Right atrium auricular region (tissue), 2 donors: ENCODE measurements at places on chromosomes 7 and 10. TPM values are rescaled to one million over a fixed set of nuclear protein-coding genes. Genes with fewer than 3 reads are reported as not detected.

SMIM30 gene
- 93.1 TPM for total RNA-seq

H2BK1 gene
- not detected for total RNA-seq

GLI3 gene
- total RNA-seq = 1.5 TPM

OR2A1 gene
- total RNA-seq = not detected

DNA sequence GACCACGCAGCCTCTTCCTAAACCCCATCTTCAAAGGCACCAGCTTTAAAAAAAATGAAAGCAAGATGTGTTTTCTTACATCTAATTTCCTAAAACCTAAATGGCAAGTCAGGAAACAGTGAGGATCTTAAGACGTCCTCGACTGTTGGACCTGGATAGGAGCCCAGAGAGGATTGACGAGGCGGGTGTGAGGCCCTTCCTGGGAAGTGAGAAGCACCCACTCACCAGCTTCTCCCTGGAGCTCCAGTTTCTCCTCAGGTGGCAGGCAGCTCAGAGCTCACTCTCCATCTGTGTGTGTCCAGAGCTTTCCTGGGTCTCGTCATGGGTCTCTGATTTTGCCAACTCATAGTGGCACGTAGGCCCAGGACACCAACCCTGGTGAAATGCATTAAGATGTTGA, 614.0 kb upstream of the AUTS2 start:
- no peaks in the 10 kb centered on the region for H3K4me1 ChIP-seq
- no peak for DNase-seq

- DNase-seq = no peak
- no peaks in the 10 kb centered on the region for H3K36me3 ChIP-seq
- no peak overlapping the region for H3K4me3 ChIP-seq
- no peak overlapping the region for H3K27ac ChIP-seq
- H3K27me3 ChIP-seq = no peaks in the 10 kb centered on the region
Observed at GRCh38 chr10:5490032-5490431, 9.3 kb downstream of the CALML5 start.

DNA sequence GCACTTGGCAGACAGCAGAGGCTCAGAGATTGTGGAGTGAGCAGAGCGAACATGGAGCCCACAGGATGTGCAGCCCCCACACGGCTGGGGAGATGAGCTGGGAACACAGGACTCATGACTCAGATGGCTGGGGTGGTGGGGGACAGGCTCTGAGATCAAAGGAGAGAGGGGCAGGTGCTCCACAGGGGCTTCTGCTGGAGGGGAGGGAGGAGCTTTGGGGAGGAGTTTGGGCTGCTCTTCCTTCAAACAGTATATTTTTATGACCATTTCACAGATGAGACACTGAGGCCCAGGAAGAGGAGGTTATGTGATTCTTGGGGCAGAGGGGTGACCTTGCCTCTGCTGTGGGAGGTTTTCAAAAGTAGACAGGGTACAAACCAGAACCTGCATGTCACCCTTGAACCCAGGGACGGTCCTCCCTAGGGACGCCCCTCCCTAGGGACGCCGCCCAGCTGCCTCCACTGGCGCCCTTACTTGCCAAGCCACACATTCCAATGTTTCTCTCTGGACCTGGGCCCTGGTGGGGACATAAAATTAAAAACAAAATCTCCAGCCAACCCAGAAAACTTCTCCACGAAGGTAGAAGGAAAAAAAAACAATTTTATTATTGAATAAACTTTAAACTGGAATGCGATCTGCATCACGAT, 981 bp upstream of the CRYGN start:
- no peak overlapping the region for H3K27ac ChIP-seq
- H3K4me3 ChIP-seq = no peak overlapping the region
- no peaks in the 10 kb centered on the region for H3K4me1 ChIP-seq
- H3K27me3 ChIP-seq = no peaks in the 10 kb centered on the region

DNA sequence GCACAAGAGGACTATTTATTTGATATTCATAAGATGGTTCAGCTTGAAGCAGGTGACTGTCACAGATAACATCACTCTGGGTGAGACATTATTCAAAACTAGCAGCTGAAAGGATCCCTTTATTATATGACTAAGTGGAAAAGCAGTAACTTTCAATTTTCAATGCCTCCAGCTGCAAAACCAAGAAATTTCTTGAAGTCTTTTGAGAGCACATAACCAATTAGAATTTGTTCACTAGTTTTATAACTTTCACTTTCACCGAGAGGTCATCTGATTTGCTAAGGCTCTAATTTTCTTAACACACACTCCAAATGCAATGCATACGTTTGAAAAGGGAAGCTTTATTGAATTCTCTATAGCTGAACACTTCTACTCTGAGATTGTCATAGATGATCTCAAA, 88.6 kb upstream of the KLF14 start:
- H3K27me3 ChIP-seq = no peaks in the 10 kb centered on the region
- no peaks in the 10 kb centered on the region for H3K36me3 ChIP-seq
- H3K4me1 ChIP-seq = no peaks in the 10 kb centered on the region
- H3K4me3 ChIP-seq = no peak overlapping the region
- DNase-seq = no peak

DNA sequence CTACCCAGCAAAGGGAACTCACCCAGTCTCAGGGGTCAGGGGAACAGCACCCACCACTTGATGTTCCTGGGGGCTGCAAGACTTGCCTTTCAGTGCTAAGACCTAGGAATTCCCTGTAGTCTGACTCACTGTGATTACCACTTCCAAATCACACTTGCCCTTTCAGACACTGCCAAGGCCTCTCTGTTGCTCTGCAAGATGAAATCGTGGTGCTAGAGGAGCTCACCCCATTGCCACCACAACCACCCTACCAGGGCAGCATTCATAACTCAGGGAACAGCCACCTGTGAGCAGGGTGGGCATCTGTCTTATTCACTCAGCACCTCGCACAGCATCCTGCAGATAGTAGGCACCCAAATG, 36.5 kb downstream of the XPNPEP1 start:
- no peaks in the 10 kb centered on the region for H3K4me1 ChIP-seq
- H3K4me3 ChIP-seq = no peak overlapping the region
- no peaks in the 10 kb centered on the region for H3K27me3 ChIP-seq

DNA sequence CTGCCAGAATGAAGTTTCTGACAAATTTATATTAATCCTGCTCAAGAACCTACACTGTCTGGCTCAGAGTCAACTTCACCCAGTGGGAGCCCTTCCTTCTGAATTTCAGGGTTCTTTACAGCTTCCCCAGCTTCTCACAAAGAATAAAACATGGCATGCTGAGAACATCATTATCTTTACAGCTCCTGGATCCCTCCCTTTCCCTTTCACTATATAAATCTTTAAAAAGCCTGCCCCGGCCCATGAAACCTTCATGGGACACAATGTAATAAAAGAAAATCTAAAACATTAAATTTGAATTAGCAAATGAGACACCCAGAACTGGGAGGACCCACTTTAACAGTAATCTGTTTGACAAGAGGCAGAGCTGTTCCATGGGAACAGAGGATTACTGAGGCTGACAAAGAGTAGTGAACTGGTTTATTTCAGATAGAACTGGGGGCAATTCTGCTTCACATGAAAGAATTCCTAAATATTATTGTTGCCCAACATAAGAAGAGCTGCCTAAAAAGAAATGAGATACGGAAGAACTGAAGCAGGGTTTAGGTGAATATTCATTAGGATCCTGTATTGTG, 222.8 kb downstream of the THSD7A start:
- no peak for DNase-seq
- H3K27ac ChIP-seq = no peak overlapping the region
- no peaks in the 10 kb centered on the region for H3K27me3 ChIP-seq
- no peaks in the 10 kb centered on the region for H3K4me1 ChIP-seq

DNA sequence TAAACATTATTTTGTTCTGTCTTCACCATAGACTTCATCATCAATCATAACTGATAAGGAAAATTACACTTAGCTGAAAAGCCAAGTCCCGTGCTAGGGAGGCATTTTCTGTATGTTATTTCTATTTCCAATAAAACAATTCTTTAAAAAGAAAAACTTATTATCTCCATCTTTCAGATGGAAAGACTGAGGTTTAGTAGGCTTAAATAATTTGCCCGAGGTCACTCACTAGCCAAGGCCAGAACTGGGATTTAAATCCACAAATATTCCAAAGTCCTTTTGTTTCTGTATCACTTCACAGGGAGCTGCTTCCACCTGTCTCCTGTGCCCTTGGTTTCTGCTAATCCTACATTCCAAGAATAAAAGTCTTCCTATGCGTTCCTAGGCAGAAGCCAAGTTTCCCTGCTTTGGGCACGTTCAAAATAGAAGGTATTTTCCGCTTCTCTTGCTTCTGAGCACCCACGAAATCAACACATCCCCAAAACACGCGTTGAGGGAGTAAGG, 732 bp downstream of the CPVL start:
- H3K27me3 ChIP-seq = no peaks in the 10 kb centered on the region
- peaks cover 19% of the 10 kb centered on the region for H3K4me1 ChIP-seq
- peak overlapping the region; percentile 38 for H3K27ac ChIP-seq
- peak overlapping the region; percentile 47 for H3K4me3 ChIP-seq
- DNase-seq = no peak

GRCh38 chr7:7617550-7617949, 23.0 kb upstream of the UMAD1 start:
- H3K27ac ChIP-seq = no peak overlapping the region
- H3K27me3 ChIP-seq = no peaks in the 10 kb centered on the region

DNA sequence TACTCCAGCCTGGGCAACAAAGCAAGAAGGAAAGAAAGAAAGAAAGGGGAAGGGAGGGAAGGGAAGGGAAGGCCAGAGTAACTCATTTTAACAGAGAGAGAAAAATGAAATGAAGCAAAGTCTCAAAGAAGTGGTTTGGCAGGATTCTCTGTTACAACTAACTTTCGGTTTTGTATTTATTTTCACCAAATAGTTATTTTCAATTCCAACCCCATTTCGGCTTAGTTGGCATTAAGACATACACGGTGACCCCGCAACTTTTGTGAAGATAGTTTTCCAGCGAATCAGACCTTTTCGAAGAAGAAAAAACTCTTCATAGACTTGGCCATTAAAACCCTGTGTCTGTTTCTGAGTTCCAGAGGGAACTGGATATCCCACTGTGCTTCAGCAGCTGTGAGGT, 45.2 kb upstream of the LYZL2 start:
- H3K36me3 ChIP-seq = no peaks in the 10 kb centered on the region
- no peak for DNase-seq
- no peak overlapping the region for H3K4me3 ChIP-seq
- H3K27me3 ChIP-seq = no peaks in the 10 kb centered on the region
- H3K27ac ChIP-seq = no peak overlapping the region

GRCh38 chr10:14617852-14618251, 156.8 kb downstream of the FAM107B start:
- H3K4me3 ChIP-seq = no peak overlapping the region
- no peaks in the 10 kb centered on the region for H3K4me1 ChIP-seq
- no peaks in the 10 kb centered on the region for H3K27me3 ChIP-seq
- H3K27ac ChIP-seq = no peak overlapping the region

DNA sequence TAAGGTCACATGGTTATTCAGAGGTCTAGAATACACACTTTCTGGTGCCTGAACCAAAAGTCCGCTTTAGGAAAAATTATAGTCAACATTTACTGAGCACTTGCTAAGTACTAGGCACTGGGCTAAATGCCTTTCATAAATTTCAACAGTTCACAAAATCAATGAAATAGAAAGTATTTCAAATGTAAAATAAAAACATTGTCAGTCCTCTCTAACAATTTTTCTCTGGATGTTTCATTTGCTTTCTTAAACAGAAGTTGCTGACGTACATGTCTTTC, 61.7 kb downstream of the HHEX start:
- H3K36me3 ChIP-seq = no peaks in the 10 kb centered on the region
- H3K27ac ChIP-seq = no peak overlapping the region
